Skeletal muscle cell (primary cell): ENCODE measurements at places on chromosomes 1 and 21.

GRCh38 chr1:151834239-151834638 lies 2.6 kb upstream of the RORC start:
- DNase-seq = no peak

GRCh38 chr1:107140703-107141490 lies at the start of gene NTNG1:
TSS of gene NTNG1 (plus strand) at chr1:107141039.
- no peak for DNase-seq

GRCh38 chr21:45539796-45540600 lies 2.2 kb downstream of the SLC19A1 start:
- no peak for DNase-seq

GRCh38 chr1:100440075-100440809 lies 87.9 kb downstream of the CDC14A start:
- no peak for DNase-seq

DNA sequence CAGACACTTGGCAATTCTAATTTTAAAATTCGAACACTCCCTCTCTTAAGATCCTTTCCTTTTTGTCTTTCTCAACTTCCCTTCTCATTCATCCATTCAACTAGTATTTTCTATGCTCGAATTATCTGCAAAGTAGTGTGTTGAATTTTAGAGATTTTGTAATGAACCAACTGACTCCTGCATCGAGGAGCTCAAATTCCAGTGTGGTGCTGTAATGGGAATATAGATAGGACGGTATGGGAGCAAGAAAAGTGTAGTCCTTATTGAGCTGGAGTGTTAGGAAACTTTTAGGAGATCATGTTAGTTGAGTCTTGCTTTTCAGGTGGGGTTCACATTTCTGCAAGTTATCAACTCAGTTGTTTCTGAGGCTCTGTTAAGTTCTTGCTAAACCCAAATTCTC lies 897.5 kb downstream of the TTLL7 start:
- no peak for DNase-seq
